GM23248 (cell line): ENCODE measurements at places on chromosomes 3 and 15. TPM values are rescaled to one million over a fixed set of nuclear protein-coding genes. Genes with fewer than 3 reads are reported as not detected.

- no peak for DNase-seq
These were observed 43.1 kb downstream of the NUP210 start for GRCh38 chr3:13377021-13377420.

- no peak for DNase-seq
These were observed 143.8 kb downstream of the SV2B start for GRCh38 chr15:91243826-91244225.

DNA sequence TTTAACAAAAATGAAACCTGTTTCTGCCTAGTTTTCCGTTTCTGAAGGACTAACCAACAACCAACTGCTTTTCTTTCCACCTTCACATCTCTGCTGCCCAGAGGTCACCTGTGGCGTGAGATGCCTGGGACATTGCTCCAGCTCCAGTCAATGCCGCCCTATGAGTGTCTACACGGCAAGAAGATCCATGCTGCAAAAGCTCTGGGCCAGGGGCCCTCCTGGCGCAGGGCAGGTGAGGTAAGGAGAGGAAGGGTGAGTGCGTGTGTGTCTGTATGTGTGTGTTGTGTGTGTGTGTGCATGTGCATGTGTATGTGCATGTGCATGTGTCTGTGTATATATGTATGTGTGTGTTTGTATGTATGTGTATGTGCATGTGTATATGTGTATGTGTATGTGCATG lies 131.4 kb downstream of the NSMCE3 start:
- DNase-seq = no peak

DNA sequence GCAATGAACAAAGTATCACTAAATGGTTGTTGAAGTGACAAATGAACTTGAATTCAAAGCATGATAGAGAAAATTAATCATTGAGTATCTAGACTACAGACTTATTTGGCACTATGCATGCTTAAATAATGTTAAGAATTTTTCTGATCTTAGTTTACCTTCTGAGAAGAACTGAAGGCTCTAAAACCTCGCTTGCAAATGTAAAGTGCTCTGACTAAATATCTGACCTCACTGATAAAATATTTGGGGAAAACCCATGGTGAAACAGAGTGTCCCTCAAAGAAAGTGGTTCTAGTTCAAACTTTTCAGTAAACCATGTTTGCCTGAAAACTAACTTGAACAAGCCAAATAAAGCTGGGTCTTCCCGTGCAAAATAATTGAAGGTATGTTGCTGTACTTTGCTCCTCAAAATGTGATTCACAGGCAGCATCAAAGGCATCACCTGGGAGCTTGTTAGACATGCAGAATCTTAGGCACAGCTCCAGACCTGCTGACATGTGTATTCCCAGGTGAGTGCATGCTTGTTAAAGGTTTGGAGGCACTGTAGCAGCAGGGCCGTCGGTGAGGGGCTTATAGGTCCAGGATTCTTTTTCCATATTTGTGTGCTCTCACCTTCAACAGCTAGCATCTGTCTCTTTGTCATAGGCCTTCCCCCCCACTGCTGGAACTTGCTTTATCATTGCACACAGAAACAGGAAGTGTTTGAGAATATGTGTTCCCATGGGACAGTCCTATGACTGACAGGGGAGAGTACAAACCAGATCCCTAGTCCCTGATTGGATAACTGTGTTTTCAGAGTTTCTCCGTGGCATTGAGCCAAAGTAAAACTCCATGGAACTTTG lies 524.2 kb upstream of the LMCD1 start:
- no peak for DNase-seq

Gene CHST14
- total RNA-seq = 26.1 and 26.6 TPM in 2 replicates

GRCh38 chr3:42674146-42674545 lies 11.2 kb upstream of the KLHL40 start:
- DNase-seq = no peak

GRCh38 chr3:127676921-127677351 lies 4.2 kb downstream of the ABTB1 start:
- DNase-seq = no peak

Gene IL20RB
- total RNA-seq = 97.4 and 107 TPM in 2 replicates

- no peak for DNase-seq
These were observed 31.0 kb downstream of the CEP63 start for GRCh38 chr3:134516905-134517304.

Gene CA12
- total RNA-seq = 41.1 and 41.8 TPM in 2 replicates

Gene GTF2E1
- total RNA-seq = 10.8 and 11.1 TPM in 2 replicates

Gene KNG1
- not detected in 2 replicates for total RNA-seq

GRCh38 chr3:139218046-139218445 lies 125.8 kb upstream of the MRPS22 start:
- DNase-seq = no peak

- no peak for DNase-seq
These were observed 48.7 kb downstream of the BSN start for GRCh38 chr3:49602877-49603411.

- peak; percentile 32 for DNase-seq
These were observed 93.0 kb downstream of the NFKBIZ start for GRCh38 chr3:101942356-101942755.

GRCh38 chr3:126956866-126957650 lies 25.9 kb upstream of the PLXNA1 start:
- no peak for DNase-seq

DNA sequence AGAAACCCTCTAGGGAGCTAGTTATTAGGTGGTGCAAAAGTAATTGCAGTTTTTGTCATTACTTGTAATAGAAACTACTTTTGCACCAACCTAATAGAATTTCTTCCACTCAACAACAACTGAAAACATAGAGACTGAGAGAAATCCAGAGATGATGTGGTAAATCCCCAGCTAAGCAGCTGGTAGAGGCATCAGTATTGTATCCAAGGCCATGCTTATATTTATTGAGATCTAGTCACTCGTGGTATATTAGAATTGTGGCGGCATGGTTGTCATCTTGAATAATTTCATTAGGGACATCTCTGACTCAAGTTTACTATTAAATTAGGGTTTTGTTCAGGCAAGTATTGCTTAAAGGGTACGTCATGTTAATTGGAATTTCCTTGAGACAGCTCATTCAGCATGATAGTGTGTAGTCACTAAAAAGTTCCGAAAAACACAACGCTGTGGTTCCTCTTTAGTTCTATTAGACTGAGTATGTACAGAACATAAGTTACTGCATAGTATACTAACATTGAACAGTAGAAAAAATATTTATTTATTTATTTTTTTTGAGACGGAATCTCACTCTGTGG lies 35.3 kb downstream of the PAK2 start:
- peak; percentile 87 for DNase-seq

GRCh38 chr15:39713846-39714245 lies 68.8 kb downstream of the FSIP1 start:
- DNase-seq = no peak

Gene NEO1
- 13.6 and 14.7 TPM in 2 replicates for total RNA-seq

DNA sequence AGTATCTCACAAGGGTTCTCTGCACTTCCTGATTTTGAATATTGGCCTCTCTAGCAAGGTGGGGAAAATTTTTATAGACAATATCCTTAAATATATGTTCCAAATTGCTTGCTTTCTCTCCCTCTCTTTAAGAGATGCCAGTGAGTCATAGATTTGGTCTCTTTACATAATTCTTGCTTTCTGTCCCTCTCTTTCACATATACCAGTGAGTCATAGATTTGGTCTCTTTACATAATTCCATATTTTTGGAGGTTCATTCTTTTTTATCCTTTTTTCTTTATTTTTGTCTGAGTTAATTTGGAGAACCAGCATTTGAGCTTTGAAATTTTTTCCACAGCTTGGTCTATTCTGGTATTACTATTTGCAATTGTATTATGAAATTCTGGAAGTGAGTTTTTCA lies 77.7 kb upstream of the NUDT16 start:
- DNase-seq = peak; percentile 54
